NAMALWA (cell line): ENCODE measurements at places on chromosomes 5 and 9.

GRCh38 chr9:94681508-94681907 is 42.2 kb upstream of the FBP1 start:
- DNase-seq = peak; percentile 82

- no peak for DNase-seq
Observed at GRCh38 chr5:93476251-93476742, 104.7 kb downstream of the NR2F1-AS1 start.

GRCh38 chr5:168822745-168823281 is 243.6 kb upstream of the PANK3 start:
- DNase-seq = no peak

DNA sequence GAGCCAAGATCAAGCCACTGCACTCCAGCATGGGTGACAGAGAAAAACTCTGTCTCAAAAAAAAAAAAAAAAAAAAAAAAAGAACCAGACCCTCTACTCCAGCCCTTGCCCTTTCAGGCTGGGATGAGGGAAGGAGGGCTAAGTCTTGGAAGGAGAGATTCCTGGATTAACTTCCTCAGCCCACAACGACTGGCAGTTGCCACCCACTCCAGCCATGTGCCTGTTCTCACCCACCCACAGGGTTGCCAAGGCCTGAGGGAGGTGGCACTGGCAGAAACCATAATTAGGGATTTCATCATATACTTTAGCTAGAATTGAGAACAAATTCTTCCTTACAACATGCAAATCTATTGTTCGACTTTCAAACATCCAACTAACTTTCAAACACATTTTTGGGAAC is 87.8 kb upstream of the SLC30A5 start:
- DNase-seq = no peak

DNA sequence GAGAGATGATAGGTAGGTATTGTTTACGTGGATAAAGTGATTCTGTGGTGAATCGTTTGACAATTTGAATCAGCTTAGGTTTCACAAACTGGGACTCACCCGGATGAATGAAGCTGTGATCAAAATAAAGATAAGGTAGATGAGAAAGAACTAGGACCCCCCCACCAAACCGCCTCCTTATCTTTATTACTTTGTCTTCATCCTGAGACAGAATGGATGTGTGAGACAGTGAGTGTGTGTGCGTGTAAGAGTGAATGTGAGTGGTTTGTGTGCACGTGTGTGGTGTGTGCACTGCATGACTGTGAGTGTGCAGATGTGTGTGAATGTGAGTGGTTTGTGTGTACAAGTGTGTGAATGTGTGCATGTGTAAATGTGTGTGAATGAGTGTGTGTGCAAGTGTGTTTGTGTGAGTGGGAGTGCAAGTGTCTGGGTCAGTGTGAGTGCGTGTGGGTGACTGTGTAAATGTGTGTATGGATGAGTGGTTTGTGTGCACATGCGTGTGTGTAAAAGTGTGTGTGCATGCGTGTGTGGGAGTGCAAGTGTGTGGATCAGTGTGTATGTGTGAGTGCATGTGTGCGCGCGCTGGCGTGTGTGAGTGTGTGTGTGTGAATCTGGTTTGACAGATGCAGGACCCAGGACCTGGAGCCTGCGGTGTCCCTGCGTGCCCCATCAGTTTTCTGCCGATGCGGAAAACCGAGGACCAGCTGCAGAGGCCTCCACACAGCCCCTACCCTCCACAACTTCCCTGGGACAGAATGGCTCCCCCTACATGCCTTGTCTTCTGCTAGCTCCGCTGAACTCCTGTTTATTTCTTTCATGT is 11.4 kb upstream of the ENG start:
- DNase-seq = no peak

DNA sequence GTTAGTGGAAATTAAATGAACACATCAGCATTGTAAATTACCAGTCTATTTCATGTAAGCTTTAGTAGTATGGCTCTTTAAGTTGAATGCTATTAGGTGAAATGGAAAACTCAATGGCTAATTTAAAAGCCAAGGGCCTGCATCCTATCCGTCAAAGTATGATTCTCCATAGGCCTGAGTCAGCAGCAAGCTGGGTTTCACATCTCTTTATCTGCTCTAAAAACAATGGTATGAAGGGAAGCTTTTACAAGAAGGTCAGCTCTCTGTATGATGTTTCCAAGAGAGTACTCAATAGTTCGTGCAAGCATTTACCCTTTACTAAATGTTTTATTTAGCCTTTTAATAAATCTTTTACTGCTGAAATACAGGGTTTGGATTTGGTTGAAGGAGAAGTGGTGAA is 62.8 kb downstream of the MAP1B start:
- no peak for DNase-seq

- DNase-seq = peak; percentile 62
Observed at GRCh38 chr9:83620841-83621636, 1.9 kb upstream of the IDNK start.

GRCh38 chr5:76493190-76493837 is 90.2 kb downstream of the IQGAP2 start:
- DNase-seq = no peak

DNA sequence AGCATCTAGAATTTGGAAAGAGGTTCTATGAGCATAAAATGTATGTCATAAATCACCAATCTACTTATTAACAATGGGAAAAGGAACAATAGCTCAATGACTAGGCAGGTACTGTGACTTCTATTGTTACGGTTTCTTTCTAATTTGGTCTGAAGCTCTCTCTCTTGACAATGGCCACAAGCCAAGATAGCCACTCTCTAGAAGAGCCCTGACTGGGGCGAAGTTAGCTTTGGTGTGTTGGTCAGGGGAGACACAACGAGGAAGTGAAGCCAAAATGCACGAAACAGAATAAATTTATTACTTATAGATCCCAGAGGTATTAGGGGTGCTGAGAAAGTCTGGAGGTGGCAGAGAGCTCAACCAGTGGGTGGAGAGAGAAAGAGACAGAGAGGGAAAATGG is 9.4 kb upstream of the RAD23B start:
- no peak for DNase-seq

- peak; percentile 51 for DNase-seq
Observed at GRCh38 chr5:107464416-107464815, 206.3 kb downstream of the EFNA5 start.

DNA sequence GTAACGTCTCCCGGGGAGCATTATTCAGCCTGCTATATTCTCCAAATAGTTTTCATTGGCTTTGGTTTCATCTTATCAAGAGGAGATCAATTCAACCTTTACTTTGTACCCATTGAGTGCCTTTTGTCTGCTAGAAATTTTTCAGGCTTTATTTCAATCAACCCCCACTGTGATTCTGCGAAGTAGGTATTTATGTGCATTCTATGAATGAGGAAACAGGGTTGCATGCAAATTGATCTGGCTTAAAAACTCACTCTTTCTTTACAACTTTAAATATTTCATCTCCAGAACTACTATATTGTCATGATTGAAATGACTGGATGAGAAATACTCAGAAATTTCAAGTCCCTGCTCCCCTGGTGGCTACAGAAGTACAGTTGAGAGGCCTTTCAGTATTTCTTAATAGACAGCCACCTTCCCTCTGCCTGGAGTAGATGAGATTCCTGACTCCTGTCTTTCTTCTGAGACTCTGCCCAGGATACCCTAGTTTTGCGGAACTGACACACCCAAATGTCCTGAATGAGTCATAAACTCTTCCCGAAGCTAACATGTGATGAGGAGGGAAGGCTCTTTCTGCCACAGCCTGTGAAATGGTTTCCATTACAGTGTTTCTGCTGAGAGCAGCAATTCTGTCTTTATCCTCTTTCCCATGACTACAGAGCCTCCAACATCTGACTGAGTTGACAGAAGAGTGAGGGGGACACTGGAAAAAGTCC is 52.6 kb upstream of the TNC start:
- DNase-seq = no peak

GRCh38 chr5:149341876-149342275 is 3.4 kb upstream of the GRPEL2 start:
- no peak for DNase-seq

- DNase-seq = no peak
Observed at GRCh38 chr5:156534906-156535485, 208.0 kb downstream of the SGCD start.

GRCh38 chr9:89610391-89610925 is 5.6 kb downstream of the GADD45G start:
- DNase-seq = no peak

DNA sequence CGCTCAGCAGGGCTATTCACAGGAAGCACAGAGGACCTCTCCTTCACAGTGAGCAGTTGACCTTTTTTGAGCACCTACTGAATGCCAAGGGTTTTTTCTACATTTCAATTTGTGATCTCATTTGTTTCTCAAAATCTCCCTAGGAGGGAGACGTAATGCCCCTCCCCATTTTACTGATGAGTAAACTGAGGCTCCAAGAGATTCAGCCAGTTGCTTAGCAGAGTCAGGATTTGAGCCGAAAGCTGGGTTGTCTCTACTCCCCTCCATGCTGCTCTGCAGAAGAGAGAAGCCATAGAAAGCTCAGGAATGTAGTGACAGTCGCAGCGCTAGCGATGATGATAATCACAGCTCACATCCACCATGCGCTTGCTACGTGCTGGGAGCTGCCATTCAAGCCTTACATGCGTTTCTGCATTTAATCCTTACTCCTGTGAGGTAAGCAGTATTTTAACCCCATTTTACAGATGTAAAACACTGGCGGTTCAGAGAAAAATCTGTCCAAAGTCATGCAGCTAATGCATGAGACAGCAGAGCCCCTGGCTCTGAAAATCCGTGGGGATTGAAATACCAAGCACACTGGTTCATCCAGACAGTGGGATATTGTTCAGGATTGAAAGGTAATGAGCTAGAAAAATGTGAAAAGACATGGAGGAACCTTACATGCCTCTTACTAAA is 33.8 kb downstream of the ERGIC1 start:
- no peak for DNase-seq

DNA sequence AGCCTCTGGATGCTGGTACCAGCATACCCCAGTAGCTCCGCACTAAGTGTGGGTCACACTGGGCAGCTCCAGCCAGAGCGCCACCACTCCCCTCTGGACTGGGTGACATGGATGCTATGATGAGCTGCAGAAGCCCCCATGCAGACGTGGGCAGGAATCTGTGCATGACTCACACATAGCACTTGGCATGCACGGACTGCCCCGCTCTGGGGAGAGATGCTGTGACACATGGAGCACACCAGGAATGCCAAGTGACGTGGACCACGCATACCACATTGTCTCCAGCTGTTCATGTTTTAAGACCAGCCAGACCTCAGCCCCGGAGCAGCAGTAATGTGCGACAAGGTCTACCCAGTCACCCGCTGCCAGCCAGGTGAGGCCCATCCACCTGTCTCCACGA is 64.1 kb downstream of the SEMA4D start:
- DNase-seq = no peak

- DNase-seq = no peak
Observed at GRCh38 chr5:10441992-10442435, 335 bp downstream of the ROPN1L start.

DNA sequence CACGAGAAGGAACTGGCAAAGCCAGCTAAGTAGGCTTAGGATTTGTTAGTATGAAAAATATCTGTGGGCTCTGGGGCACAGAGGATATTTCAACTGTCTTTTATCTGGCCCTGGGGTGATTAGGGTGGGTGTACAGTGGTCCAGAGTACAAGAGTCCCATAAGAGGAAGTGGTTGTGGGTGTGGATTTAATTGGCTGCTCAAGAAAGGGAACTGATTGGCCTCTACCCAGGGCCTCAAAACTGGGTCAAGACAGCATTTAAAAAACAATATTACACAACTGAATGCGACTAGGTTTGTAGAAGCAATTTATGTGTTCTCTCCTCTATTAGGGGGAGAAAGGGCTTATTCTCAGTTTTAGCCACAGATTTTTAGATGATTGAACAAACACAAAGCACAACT is 1353.4 kb upstream of the WWC1 start:
- no peak for DNase-seq

- DNase-seq = no peak
Observed at GRCh38 chr9:21294364-21294774, 10.7 kb downstream of the IFNA5 start.

DNA sequence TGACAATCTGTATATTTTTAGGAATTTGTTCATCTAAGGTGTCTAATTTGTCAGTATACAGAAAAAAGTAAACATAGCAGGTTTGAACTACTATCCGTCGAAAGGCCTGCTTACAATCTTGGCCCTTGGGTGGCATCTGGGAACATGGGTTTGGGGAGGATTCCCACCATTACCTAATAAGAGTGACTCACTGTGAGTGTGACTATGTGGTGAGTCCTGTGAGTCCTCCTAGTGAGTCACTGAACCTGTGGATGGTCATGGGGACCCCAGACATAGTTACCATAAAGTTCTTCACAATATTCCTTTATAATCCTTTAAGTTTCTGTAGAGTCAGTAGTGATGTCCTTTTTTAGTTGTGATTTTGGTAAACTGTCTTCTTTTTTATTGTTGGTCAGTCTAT is 37.0 kb downstream of the RNF130 start:
- no peak for DNase-seq

DNA sequence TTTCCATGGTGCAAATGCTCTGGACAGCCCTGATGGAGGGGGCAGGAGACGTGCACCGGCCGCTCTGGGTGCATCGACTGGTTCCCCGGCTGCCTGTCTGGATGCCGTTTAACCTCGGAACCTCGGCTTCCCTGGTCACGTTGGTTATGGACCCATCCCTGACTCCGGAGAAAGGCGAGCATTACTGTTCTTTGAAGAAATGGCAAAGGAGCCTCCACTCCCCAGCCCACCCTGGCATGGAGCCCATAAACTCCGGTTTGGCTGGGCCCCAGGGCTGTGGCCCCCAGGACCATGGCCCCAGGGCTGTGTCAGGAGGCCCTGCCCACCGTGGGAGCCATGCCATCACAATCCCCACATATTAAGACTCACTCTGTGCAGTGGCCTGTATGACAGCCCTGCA is 28.9 kb downstream of the DBH start:
- DNase-seq = no peak

GRCh38 chr9:78397454-78397853 is 100.5 kb downstream of the PSAT1 start:
- DNase-seq = no peak

GRCh38 chr9:72226146-72226812 is 77.0 kb downstream of the GDA start:
- no peak for DNase-seq

DNA sequence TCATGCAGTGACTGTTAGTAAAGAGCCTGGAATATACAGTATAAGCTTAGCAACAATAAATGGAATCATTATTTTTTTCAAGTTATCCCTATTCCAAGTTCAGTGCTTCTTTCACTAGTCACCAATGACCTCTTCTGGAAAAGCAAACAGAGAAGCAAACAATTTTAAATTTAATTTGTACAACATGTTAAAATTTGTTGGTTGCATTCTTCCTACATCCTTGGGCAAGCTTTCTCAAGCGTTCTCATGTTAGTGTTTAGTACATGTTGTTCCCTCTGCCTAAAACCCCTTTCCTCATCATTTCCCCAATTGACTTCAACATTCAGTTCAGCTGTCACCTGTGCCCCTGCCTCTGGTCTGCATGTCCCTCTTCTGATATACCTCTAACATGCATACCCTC is 123.4 kb downstream of the SEC61B start:
- no peak for DNase-seq
